Stimulated activated CD4-positive, alpha-beta T cell treated with anti-CD3 and anti-CD28 coated beads, Interleukin-12 subunit alpha, Interleukin-12 subunit beta, amount 100 ng/mL, for 4 hours (primary cell): ENCODE measurements at places on chromosomes 7 and 10.

GRCh38 chr7:121083790-121084251, 95.3 kb downstream of the CPED1 start:
- no peak for DNase-seq

- DNase-seq, result no peak
Observed at GRCh38 chr7:79681454-79681853, 228.0 kb upstream of the MAGI2 start.

- no peak for DNase-seq
Observed at GRCh38 chr7:44384586-44385433, 59.4 kb upstream of the CAMK2B start.

- DNase-seq, result no peak
Observed at GRCh38 chr7:74202841-74203556, 6.8 kb upstream of the LAT2 start.

DNA sequence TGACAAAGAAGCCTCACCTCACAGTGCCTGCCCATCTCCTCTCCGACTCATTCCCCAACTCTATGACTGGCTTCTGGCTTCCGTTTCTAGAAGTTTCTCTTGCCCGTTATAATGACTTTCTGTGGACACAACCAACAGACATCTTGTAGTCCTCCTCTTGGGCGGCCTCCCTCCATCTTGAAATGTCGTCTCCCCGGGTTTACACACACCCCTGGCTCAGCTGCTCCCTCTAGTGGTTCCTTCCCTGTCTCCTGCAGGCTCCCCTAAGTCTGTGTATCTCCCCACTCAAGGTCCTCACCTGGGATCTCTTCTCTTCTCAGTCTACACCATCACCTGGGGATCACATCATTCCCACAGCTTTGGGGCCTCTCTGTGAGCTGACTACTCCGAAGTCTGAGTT, 123.4 kb upstream of the NEBL start:
- peak; percentile 13 for DNase-seq

DNA sequence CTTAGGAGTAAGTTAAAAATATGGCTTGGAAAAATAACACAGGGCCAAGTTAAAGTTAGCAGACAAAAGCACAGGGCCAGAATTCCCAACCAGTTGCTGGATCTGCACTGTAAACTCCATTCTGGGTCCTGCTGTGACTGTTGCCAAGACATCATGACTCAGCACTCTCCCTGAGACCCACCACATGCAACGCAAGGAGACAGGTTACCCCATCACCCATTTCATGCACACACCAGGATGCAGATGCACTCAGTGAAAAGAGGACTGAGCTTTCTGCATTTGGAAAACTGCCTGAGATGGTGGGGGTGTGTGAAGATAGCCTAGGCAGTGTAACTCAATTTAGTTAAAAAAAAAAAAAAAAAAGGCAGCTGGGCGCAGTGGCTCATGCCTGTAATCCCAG, 97.6 kb upstream of the ZNF438 start:
- DNase-seq, result no peak

GRCh38 chr7:374706-375311, 84.8 kb downstream of the FOXL3 start:
- no peak for DNase-seq

DNA sequence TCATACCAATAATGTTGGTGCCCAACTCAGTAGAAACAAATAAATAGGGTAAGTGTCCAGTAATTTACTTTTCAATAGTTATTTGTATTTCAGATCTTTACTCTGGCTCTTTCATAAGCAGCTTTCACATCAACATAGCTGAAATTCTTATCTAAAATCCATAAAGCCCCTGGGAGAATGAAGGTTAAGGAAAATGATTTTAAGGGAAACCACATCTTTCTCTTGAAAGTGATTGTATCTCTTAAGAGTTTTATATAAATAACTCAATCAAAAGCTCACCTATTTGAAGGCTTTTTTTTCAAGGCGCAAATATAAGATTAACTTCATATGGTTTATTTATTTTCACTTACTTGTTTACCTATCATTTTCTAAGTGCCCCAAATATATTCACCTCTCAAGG, 324.4 kb downstream of the HGF start:
- no peak for DNase-seq

- no peak for DNase-seq
Observed at GRCh38 chr10:96657385-96657784, 62.9 kb downstream of the PIK3AP1 start.

DNA sequence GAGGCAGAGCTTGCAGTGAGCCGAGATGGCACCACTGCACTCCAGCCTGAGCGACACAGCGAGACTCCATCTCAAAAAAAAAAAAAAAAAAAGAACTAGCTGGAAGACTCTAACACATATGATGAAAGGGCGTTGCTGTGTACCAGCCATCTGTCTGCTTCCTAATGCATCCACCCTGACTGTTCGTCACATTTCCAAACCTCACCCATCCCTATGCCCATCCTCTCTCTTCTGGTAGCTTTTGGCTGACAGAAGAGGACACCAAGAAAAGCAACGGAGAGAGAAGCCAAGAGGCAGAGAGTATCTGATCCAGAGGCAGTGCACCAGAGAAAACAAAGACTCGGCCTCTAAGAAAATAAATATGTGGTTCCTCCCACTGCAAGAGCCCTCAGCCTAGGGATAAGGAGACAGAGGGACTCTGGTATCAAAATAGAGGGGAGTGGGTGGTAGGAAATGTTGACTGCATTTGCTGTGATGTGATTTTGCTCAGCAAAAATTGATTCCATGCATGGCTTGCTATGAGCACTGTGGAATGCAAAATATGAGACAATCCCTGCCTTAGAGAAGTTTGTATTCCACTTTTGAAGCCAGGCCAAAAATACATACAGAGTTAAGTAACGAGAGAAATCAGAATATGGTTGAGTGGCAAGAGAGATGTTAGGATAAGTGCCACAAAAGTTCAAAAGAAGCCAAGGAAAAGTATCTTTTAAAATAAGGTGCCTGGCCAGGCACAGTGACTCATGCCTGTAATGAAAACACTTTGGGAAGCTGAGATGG, 100.8 kb upstream of the STK17A start:
- no peak for DNase-seq

GRCh38 chr7:42106562-42106961, 130.4 kb downstream of the GLI3 start:
- DNase-seq, result no peak

- no peak for DNase-seq
Observed at GRCh38 chr10:125840955-125841354, 17.6 kb downstream of the BCCIP start.

DNA sequence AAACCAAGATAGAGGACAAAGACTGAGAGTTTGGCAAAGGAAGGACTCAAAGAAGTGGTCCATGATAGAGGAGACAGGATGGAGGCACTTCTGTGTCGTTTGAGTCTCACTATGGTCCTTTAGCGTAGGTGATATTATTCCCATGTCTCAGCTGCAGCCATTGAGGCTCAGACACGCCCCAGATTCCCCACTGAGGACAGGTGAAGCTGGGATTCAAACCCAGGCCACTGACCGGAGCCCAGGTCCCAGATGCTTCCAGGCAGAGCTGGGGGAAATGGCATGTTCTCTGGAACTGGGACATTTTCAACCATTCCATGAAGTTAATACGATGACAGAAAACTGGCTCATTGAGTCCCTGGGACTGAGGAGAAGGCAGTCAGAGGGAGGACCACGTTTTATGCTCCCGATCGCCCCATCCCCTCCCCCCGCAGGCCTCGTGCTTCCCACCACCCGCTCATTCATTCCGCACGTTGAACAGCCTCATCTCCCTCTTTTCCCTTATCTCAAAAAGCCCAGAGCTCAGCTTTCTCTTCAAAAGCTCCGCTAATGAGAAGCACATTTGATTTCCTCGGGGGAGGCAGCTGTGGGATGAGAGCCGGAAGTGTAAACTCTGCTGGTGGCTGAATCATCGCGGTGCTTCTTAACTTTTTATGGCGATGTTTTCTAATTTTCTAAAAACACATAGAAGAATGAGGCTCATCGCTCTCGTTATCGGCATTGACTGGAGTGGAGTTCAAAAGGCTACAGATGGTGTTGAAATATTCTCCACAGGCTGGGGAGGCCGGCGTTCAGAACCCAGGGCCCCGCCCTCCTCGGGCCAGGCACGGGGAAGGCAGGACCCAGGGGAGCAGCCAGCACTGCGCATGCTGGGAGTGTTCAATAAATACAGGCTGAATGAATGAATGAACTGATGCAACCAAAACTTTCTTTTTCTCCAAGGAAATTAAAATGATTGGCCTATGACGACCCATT, 64.0 kb downstream of the OAT start:
- peak; percentile 32 for DNase-seq

GRCh38 chr10:101018600-101019439, 12.1 kb downstream of the PDZD7 start:
- DNase-seq, result peak; percentile 72

DNA sequence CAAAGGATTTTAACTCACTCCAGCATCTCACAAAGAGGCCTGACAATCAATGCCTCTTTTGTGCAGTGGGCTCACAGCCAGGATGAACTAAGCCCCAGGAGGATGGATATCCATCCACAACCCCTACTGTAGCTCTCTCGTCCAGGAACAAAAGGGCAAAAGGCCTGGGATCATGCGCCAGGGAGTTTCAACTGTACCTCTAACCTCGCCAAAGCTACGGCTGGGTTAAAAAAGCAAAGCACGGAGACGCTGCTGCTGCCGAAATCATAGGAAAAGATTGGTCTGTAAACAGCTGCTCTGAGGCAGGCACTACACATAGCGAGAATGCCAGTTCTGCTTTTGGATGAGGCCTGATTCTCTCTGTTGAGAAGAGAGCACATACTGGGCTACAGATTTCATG, 32.1 kb downstream of the VSTM4 start:
- DNase-seq, result no peak

- DNase-seq, result no peak
Observed at GRCh38 chr7:151141855-151142685, 25.4 kb downstream of the GBX1 start.

DNA sequence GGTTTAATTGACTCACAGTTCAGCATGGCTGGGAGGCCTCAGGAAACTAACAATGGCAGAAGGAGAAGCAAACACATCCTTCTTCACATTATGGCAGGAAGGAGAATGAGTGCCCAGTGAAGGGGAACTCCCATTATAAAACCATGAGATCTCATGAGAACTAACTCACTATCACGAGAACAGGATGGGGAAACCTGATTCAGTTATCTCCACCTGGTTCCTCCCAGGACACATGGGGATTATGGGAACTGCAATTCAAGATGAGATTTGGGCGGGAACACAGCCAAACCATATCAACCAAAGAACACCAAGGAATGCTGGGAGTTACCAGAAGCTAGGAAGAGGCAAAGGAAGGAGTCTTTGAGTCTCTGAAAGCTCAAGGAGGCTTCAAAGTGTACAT, 94.3 kb downstream of the IPMK start:
- no peak for DNase-seq

DNA sequence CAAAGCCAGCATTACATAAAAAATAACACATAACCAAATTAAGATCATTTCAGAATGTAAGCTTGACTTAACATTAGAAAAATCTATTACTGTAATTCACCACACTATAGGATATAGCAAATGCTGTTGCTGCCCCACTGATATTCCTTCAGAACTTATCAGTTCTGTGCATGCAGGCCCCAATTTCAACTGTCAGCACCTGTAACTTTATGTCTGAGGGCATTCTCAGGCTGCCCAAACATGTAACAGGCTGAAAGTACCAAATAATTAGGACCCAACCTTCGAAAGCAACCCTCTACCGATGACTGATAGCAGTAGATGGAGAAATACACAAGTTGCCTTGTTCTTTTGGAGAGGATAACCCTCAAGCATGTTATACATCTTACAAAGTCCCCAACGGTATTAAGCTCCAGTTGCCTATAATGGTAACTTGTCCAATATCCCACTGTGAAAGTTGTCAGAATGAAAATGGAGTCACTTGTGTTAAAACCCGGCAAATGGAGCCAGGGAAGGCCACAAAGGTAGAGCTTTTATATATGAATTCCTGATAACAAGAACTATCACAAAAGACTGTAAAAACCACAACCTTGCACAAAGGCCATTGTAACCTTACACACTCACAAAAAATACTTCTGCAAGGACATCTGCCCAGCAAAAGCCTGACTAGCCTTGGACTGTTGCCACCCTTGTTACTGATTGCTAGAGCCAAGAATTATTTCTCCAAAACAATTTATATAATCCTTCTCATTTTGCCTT, 66.9 kb upstream of the ZNF746 start:
- DNase-seq, result no peak

DNA sequence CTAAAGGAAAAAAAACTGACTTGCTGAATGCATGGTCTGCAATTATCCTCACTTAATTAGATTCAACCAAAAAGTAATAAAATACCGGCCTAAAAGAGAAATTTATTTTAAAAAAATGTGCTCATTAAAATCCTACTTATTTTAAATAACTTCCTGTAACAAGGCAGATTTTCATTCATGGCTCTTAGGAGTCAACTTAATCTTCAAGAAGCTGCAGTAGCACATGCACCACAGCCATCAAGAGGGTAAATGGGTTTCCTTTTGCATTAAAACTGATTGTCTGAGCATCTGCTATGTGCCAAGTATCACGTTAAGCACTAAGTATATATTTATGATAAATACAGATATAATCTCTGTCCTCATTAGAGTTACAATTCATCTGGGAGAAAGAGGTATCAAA, 69.9 kb downstream of the SNX13 start:
- no peak for DNase-seq

GRCh38 chr7:47179812-47180515, 401.9 kb downstream of the TNS3 start:
- no peak for DNase-seq

DNA sequence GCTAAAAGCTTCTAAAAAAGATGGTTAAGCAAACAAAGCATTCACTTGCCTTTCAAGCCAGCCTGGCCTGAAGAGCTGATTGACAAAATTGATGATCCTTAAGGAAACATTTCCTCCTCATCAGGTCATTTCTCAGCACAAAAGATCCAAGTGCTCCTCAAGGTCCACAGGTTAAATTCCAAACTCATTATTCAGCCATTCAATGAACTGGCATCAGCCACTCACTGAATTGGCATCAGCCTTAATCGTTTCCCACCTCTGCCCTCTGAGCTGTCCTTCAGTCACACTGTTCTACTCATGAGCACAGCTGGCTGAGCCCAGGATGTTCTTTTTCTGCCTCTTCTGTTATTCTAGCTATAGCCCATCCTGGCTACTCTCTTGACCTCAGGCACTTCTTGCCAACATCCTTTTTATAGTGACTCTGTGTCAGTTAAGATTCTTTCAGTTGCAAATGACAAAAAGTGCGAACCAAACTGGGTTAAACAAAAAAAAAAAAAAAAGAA, 147.5 kb downstream of the RAB11FIP2 start:
- no peak for DNase-seq

DNA sequence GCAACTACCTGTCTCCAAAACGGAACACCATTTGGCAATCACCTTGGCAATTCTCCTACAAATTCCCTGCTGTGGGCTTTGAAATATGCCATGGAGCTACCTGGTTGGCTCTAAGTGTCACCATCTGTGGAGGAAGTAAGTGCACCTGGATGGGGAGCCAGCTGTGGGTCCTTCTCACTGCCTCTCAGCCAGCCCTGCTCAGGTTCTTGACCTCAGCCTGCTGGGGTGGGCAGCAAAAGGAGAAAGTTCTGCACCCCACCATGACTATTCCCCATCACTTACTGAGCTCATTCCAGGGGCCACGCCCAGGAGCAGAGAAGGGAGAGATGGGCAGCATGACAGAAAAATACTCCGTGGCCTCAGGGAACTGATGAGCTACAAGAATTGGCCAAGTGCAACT, 158.7 kb downstream of the TNS3 start:
- DNase-seq, result no peak

GRCh38 chr7:38282081-38282480, 8.6 kb upstream of the TARP start:
- no peak for DNase-seq

- DNase-seq, result no peak
Observed at GRCh38 chr7:19121977-19122588, 4.6 kb upstream of the TWIST1 start.
